ENCODE measurements at places on chromosomes 5 and 9.

GRCh38 chr5:126369083-126369482 is 54.1 kb upstream of the GRAMD2B start:
- DNase-seq, result no peak

GRCh38 chr9:114494776-114495569 is 10.3 kb downstream of the WHRN start:
- no peak for DNase-seq

- no peak for DNase-seq
Measured at GRCh38 chr9:87708986-87709728, 16.8 kb upstream of the CTSL start.

DNA sequence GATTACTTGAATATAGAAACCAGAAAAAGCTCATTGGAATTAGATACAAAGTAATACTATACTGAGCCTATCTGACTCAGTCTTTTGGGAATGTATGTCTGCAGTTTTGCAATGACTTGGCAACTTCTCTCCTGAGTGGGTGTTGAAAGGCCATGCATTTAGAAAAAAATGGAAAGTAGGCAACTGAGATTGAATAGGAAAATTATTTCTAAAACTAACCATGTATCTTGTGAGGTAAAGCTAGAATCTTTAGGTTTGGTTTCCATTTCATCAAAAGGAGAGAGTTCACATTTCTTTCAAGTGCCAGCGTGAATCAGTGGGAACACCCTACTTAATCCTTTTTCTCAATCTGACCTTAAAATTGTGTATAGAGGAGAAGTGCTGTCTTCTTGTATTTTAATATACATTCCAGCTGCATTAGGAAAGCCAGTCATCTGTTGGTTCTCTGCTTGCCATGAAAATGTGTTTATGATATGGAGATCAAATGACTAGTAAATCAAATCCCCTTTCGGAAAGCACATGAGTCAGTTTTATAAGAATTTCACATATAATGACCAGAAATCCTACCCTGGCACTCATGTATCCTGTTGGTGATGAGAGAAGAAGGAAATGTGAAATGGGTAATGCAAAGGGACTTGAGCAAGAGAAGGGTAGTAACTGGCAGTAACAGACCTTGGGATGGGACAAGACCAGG is 30.4 kb downstream of the NFX1 start:
- no peak for DNase-seq

GRCh38 chr5:35145691-35146317 is 84.5 kb downstream of the PRLR start:
- DNase-seq, result no peak

GRCh38 chr5:15693382-15693728 is 193.4 kb downstream of the FBXL7 start:
- no peak for DNase-seq

DNA sequence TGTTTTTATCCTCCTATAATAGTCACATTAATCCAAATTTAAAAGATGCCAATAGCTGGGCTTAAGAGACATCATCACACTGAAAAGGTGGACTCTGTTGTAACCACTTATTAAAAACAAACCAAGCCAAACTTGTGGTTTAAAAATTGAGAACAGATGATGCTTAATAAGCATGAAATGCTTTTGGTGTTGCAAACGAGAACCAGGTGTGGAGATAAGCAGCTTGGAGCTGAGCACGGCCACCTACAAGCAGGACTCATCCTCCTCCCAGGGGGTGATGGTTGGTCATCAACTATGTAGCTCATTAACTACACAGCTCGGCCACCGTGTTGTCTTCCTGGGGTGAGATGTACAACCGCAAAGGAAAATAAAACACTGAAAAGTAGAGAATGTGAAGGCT is 154.4 kb downstream of the NPR3 start:
- DNase-seq, result no peak

DNA sequence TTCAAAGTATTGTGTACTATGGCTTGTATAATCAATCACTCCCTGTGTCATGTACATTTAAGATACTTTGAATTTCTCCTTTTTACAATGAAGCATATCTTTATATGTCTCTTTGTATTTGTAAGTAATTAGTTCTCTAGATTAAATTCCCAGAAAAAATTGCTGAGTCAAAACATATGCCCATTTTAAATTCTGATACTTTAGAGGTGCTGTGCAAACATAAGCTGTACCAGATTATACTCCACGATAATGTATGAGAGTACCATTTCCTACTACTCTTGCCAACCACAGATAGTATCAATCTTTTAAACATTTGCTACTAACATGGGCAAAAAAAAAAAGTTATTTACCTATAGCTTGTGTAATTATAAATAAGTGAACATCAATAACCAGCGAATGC is 18.3 kb downstream of the DCAF10 start:
- no peak for DNase-seq

GRCh38 chr5:8185852-8186251 is 316.9 kb downstream of the MTRR start:
- DNase-seq, result no peak

DNA sequence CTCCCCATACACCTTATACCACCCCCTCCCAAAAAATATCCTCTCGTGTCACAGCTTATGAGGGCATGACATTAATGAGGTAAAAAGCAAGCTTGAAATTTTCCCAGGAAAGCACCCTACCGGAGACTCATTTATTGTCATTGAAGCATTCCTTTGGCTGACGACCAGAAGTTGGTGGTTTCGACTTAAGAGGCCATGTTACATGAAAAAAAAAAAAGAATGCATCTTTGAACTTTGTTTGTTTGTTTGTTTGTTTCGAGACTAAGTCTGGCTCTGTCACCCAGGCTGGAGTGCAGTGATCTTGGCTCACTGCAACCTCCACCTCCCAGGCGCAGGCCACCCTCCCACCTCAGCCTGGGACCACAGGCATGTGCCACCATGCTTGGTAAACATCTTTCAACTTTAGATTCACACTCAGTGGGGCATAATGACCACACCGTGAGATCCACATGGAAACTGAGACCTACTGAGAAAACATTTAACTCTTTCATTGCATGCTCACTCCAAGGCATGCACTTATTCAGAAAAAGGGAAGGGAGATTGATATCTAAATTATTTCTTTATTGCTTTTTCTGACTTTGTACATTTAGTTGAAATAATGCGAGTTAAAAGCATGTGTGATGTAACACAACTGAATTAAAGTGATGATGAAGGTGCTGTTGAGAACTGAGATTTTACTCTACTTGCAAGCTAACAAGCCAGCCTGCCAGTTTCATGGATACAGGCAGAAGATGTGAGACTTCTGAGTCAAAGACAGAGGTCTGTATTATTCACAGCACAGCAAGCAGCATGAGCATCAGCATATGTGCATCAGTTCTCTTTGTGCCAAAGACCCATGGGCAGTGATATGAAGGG is 5.1 kb upstream of the RAB14 start:
- DNase-seq, result no peak

- no peak for DNase-seq
Measured at GRCh38 chr5:73264631-73265030, 91.6 kb downstream of the TMEM174 start.

DNA sequence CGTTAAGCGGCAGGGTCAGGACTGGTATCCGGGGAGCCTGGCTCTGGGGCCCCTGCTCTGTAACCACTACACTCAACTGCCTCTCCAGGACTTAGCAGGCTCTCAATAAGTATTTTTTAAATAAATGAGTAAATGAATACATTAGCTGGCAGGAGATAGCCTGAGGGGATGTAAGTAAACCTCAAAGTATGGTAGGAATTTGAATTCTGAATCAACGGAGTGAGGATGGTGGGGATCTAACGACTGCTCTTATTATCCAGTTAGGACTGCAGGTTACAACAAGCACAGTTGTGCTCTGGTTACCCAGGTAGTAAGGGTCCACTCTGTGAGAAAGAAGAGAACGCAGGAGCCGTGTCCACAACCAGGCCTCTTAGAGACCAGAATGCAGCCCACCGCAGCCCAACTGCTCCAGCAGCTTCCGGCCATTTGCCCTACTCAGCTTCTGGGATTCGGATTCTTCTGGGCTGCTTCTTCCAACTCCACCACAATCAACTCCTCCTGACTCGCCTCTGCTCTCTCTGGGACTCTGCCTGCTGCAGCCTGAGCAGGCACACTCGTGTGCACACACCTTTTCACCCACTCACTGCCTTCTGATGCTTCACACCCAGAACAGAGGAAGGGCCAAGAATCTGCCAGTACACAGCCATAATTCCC is 52.6 kb downstream of the MED27 start:
- DNase-seq, result no peak

GRCh38 chr5:36691226-36691625 is 84.8 kb downstream of the SLC1A3 start:
- DNase-seq, result no peak

DNA sequence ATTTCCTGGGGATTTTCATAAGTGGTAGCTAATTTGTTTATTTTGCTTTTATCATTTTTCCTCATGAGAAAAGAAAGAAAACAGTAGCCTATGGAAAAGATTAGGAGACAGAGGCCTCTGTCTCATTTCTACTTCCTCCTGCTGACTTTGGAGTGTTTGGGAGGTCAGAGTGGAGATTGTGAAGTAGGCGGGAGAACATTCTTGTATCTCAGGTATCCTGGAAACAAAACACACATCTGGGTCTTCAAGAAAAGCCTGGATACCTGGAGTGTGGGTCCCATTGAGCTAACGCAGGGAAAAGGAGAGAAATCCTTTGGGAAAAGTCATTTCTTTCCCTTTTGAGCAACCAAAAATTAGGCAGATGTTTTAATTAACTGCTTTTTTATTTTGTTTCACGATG is 161.5 kb upstream of the DMAC1 start:
- DNase-seq, result no peak

DNA sequence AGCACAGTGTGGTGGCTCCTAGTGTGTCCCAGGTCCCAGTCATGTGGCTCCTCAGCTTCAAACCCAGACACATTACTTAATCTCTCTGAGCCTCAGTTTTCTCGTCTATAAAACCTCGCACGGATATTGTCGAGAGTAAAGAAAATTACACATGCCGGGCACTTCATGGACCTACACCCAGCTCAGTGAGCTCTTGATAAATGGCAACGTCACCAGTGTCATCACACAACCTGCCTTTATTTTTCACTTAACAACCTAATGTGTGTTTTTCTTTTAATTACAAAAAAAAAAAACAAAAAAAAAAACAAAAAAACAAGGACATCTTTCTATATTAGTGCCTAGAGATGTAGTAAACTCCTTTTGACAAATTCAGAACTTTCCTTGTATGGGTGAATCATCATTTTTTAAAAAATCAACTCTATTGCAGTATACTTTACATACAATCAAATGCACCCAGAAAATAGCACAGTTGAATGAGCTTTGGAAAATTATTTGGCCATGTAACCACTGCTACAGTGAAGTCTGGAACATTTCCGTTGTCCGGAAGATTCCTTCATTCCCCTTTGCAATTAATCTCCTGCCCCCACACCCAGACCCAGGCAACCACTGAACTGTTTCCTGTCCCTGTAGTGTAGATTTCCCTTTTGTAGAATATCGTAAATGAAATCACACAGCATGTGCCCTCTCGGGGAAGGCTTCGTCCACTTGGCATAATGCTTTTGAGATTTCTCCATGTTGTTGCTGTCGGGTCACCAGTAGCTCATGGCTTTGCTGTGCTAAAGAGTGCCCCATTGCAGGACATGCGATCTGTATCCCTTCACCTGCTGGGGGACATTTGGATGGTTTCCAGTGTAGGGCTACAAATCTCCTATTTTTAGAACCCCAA is 100.4 kb upstream of the LARP1 start:
- DNase-seq, result no peak

GRCh38 chr9:136441681-136442245 is 2.1 kb upstream of the INPP5E start:
- DNase-seq, result no peak

- peak; percentile 44 for DNase-seq
Measured at GRCh38 chr9:131869348-131869747, 129.5 kb upstream of the RAPGEF1 start.

DNA sequence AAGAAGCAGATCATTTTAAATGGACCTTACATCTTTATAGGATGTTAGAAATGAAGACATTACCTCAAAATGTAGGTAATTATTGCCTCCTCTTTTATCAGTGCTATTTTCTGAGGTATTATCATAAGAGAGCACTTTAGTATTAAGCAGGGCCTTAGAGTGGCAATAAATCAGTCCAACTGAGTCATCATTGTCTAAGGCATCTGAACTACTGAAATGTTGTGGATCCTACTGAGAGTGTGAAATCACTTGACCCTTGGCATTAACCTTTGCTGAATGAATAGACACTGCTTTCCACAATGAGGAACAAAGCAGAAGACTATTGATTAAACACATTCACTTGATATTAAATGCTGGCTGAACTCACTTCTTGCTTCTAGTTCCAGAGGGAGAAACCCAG is 224.6 kb upstream of the ARRDC3 start:
- no peak for DNase-seq

GRCh38 chr5:32309761-32310160 is 3.0 kb downstream of the MTMR12 start:
- no peak for DNase-seq
